ENCODE measurements at places on chromosomes 3 and 15.

DNA sequence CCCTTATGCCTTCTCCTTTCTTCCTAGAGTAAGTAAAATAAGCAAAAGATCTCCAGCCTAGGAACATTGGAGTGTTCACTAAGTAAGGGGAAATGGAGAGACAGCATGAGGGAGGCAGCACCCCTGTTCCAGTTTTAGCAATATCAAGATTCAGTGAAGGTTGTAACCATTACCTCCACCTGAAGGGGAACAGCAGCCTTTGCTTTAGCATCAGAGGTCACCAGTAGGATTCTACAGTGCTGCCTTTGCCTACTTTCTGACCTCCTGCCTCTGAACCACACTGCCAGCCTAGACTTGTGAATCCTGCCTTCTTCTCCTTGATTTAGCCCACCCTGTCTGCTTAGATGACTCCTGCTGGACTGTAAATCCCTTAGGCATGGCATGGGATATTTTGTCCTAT, 104.7 kb downstream of the GAP43 start:
- DNase-seq = no peak

- DNase-seq = peak; percentile 71
Measured at GRCh38 chr3:71069797-71070196, 513.7 kb downstream of the FOXP1 start.

- DNase-seq = no peak
Measured at GRCh38 chr15:27730868-27731267, 368.2 kb downstream of the OCA2 start.

GRCh38 chr3:96700322-96701315, 113.8 kb upstream of the EPHA6 start:
- DNase-seq = no peak

GRCh38 chr15:62844564-62845240, 197.8 kb upstream of the TPM1 start:
- DNase-seq = no peak
